ENCODE measurements at places on chromosomes 3 and 15.

DNA sequence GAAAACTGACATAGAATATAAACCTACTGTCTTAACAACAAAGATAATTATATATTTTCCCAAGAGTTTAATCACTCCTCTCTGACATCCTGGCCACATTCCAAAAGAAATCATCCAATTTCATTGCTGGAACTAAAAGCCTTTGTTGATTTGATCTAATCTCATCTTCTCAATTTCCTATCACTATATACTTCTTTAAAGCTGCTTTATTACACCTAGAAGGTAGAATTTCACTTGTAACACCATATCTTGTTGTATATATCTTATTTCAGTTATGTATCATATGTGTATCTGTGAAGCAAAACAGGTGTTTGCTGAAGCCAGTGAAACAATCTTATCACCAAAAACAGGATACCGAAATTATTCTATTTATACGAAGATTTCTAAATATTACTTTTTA, 740.2 kb downstream of the ROBO1 start:
- no peak for DNase-seq

GRCh38 chr3:173891272-173892100, 493.9 kb downstream of the NLGN1 start:
- peak; percentile 18 for DNase-seq

GRCh38 chr15:101019366-101019896, 100.3 kb downstream of the LRRK1 start:
- no peak for DNase-seq

DNA sequence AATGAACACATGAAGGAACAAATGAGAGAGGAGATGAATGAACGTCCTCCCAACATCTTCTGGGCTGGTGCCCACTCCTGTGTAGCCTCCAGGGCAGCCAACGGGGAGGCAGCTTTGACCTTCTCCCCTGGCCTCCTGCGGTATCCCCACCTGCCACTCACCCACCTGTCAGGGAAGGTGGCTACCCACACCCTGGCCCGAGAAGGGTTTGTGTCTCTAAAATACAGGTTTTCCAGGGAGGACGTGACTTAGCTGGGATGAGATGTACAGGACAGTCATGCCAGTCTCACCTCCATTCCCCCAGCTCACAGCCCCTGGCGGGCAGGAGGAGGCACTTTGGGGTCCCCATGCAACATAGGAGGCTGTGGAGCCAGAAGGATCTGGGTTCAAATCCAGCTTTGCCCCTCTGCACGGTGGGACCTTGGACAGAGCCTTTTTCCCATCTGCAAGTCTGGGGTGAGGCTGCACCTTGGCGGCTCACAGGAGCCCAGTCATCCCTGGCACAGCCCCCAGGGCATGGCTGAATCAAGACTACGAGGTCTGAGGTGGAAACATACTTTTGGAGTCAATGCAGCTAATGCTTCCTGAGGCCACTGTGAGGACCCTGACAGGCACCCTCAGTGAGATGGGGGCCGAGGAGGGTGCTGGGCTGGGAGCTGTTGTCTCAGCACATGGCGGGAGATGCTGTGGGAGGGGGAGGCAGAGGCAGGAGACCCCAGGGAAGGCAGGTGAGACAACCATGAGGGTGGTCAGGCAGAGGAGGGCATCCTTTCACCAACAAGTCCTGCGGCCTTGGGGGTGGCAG, 11.1 kb upstream of the PLXND1 start:
- DNase-seq = no peak

Data from NAMALWA (cell line).